ENCODE measurements at places on chromosomes 3 and 15.

DNA sequence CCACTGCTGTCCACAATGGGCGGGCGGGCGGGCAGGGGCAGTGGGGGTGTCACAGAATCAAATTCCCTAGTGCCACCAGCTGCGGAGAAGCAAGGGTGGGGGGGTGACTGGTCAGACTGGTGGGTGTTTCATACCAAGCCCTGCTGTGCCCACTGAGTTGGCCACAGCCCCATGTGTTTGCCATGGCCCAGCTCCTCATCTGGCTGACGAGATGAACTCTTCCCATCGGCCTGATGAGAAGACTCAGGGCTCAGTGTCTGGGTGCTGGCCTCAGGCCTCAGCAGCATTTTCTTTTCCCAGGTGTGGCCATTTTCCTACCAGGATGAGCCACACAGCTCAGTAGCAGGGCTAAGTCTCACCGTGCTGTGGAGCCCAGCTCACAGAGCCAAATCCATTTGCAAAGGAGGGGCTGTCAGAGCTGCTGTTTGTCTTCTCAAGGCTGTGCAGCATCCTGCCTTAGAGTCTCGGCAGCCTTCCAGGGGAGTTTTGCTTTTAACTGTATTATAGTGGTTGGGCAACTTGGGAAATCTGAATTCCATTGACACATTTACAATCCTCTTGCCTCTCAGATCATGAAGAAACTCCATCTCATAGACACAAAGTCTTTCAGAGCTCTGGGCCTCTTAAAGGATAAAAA is 176.8 kb downstream of the ABHD5 start:
- no peak for DNase-seq

DNA sequence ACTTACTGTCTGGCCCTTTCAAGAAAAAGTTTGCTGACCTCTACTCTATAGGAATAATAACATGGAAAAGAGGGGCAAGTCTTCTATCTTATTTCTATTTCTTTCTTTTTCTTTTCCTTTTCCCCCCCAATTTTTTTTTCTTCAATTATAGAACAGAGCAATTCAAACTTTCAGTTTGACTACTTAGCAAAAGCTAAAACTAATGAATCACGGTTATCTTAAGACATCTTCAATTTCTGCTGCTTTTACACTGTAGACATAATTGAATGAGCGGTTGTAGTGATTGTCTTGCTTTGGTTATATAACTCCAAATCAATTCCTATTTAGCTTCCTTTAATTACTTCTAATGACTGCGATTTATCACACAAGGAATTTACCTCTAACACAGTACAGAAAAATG is 74.3 kb upstream of the P2RY1 start:
- no peak for DNase-seq

GRCh38 chr3:99857278-99857677 is 39.6 kb downstream of the CMSS1 start:
- DNase-seq: no peak

DNA sequence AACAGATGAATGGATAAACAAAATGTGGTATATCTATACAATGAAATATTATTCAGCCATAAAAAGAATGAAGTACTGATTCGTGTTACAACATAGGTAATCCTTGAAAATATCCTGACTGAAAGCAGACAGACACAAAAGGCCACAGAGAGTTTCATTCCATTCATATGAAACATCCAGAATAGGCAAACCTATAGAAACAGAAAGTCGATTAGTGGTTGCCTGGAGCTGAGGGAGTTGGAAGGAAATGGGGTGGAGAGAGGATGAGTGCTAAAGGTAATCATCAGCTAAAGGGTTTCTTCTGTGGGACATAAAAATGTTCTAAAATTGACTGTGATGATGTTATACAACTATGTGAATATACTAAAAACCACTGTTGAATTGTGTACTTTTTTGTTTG is 22.9 kb downstream of the FOXP1 start:
- no peak for DNase-seq

DNA sequence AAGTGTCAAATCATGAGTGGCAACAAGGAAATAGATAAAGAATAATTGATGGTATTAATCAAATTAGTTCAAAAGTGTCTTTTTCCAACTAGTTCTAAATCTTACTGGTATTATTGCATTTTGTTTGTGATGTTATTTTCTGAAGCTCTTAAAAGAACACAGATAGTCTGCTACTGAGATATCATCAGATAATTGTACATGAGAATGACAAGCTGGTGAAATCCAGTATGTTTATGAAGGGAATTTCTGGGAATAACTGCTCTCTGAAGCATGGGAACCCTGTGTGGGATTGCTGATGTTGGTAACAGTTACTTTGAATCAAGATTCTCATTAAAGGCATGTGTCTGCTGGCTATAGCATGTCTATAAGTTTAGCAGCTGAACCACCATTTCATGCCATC is 190.3 kb upstream of the CDIN1 start:
- DNase-seq: no peak

- DNase-seq: no peak
Measured at GRCh38 chr3:124360155-124360554, 368.2 kb upstream of the ROPN1 start.
